Gastroesophageal sphincter (tissue), 4 donors: ENCODE measurements at places on chromosomes 4 and X.
A peak's percentile ranks its signal among the peaks of the same experiment; 100 is the strongest.

DNA sequence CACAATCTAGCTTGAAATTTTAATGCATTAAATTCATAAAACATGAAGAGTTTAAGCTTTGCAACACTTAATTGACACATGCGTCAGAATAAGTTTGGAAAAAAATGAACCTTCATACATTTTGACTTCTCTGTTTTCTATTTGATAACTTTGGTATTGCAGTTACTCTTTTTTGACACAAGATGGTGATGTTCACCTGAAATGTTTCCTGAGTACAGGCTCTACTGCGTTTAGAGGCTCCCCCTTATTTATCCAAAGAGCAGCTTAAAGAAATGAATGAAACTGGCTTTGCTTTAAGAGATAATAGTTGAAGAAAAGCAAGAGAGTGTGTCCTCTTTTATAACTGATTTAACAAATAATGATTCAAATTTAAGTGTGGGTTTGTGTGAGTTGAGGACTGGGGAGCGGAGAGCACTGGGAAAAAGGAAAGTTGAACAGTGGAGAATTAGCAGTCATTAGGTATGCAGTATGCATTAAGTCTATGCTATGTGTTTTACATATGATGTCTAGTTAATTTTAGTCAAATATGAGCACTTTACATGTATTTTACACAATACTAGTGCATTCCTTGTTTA lies 180.6 kb upstream of the NUDT6 start:
- no peak for ATAC-seq

DNA sequence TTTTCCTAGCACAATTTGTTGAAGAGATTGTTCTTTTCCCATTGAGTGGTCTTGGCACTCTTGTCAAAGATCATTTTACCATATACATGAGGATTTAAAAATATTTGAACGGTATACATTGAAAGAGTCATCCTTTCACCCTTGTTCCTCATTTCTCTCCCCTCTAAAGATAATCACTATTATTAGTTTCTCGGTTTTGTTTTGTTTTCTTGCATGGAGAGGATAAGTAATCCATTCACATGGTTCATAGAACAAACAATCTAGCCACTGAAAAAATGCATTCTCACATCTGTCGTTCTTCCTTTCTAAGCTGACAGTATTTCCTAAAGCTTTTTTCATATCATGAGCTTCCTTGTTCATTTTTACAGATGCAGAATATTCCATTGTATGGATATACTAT lies 39.2 kb upstream of the MSMO1 start:
- ATAC-seq = no peak

DNA sequence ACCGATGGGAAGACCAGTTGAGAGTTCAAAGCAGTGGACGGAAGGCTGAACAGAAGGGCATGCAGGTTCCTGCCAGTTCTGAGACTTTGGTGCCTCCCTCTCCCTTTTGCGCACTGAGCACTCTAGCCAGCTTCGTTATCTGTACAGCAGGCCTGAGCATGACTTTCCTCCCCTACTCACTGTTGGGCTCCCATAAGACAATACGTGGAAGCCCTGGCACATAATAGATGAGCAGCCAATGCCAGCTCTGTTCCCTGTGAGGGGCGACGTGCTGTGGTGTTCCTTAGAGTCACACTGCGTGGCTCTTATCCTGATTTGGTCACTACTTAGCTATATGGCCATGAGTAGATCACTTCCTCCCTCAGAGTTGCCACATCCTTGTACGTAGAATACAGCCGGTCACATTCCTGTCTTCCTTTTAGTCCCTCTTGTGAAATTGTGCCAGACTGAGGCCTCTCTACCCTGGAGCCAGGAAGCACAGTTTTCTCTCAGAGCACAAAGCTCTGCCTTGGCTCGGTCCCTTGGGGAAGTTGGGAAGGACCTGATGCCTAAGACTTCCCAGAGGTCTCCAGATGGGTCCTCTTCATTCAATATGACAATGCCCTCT lies 160.4 kb upstream of the MAMLD1 start:
- ATAC-seq = peak; percentile 36

GRCh38 chr4:78320349-78320935 lies 231.1 kb upstream of the ANXA3 start:
- ATAC-seq = no peak

DNA sequence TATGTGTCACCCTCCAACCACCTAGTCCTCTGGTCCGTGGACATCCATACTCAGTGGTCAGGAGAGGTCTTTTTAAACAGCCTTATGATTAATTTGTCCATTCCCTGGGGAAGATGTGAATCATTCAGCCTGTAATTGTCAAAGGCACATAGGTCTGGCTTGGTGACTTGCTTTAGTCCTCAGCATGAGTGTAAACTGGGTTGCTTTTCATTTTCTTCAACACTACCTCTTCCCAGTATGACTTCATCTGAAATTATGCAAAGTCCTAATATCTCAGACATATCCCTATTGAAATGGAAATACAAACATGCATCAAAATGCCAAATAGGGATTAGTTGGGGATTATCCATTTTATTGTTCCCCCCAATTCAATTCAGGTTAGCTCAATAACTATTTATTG lies 208.3 kb upstream of the AMOT start:
- ATAC-seq = no peak

- ATAC-seq = no peak
These were observed 48.3 kb downstream of the ZAR1 start for GRCh38 chr4:48538358-48538757.

- no peak for ATAC-seq
These were observed 610.7 kb upstream of the ADGRL3 start for GRCh38 chr4:60589425-60589824.

GRCh38 chr4:17877661-17878060 lies 66.9 kb downstream of the NCAPG start:
- no peak for ATAC-seq

GRCh38 chr4:76981644-76982043 lies 32.1 kb downstream of the SEPTIN11 start:
- ATAC-seq = no peak

- ATAC-seq = peak; percentile 68
These were observed 18.8 kb upstream of the TMSB4X start for GRCh38 chrX:12955882-12956703.

DNA sequence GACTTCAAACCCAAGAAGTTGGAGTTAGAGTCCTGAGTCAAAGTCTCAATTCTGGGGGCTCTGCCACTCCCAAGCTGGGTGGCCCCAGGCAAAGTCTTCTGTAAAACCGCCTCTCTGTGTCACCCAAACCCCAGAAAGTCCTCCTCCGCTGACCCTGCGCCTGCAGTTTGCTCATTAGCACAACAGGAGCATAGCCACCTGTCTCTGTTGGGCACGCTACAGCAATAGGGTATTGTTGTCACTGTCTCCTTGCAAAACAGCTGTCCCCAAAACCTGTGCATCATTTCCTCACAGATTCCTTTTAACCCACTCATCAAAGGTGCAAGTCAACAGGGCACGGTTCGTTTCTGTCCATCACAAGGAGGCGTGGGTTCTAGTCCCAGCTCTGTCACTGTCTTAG lies 8.0 kb upstream of the DGAT2L6 start:
- ATAC-seq = no peak

DNA sequence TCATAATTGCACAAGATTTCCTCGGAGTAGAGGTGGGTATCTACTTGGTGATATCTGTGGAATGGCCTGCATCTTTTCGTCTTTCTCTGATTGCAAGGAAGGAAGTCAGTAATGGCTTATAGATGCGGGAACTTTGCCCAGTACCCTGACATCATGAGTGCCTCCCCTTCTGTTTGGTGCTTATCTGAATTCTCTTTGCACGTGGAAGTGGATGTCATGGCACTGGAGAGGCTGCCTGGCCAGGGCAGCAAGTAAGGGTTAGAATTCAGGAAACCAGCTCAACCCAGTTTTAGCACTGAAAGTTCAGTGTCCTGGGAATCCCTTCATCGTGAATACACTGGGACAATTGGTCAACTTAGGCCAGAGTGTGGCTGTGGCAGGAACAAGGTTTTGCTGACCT lies 83.5 kb upstream of the RAPGEF2 start:
- ATAC-seq = no peak

GRCh38 chr4:147583876-147584275 lies 33.3 kb upstream of the TMEM184C start:
- no peak for ATAC-seq

DNA sequence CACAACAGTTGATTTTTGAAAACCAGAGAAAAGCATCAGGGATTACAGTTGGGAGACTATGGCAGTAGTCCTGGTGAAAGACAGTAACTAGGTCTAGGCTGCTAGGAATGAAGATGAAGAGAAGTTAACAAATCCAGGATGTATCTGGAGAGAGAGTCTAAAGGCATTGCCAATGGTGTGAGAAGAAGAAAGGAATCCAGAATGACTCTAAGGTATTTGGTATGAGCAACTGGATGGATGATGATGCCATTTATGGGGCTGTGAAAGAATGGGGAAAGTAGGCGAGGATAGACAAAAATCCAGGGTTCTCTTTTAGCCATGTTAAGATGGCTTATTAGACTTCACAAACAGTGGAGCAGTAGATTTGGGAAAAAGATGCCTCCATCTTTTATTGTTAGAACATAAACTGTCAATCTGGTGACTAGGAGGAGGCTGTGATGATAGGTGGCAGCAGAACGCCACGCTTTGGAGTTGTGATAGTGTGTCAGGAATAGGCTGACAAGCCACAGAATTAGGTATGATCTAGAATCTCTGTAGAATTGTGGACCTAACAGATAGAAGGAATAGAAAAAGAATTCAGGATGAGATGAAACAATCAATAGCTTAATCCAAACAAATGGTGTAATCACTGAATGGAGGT lies 27.3 kb upstream of the JADE1 start:
- peak; percentile 31 for ATAC-seq

DNA sequence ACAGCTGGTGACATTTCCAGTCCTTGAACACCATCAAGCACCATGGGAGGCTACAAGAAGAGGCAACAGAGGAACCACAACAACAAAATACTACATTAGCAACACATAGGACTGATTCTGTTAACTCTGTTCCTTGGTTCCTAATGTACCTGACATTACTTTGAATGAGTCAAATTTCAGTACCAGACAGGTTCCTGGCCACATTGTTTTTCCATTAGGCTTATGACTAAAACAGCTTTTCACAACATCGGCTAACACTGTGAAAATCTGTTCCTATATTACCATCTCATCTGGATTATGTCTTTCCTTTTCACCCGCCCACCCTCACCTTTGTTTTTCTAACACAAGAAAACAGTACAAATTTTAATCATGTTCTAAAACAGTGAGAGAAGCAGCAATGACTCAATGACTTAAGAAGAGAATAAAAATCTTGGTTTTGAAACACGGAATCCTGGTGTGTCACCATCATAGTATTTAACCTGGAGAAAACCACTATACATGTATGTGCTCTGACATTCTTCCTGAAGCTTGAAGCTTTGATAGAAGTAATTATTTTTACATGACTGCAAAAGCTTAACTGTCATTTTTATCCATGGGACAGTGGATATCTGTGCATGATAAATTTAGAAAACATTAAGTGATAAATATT lies 143.9 kb downstream of the SCFD2 start:
- no peak for ATAC-seq

DNA sequence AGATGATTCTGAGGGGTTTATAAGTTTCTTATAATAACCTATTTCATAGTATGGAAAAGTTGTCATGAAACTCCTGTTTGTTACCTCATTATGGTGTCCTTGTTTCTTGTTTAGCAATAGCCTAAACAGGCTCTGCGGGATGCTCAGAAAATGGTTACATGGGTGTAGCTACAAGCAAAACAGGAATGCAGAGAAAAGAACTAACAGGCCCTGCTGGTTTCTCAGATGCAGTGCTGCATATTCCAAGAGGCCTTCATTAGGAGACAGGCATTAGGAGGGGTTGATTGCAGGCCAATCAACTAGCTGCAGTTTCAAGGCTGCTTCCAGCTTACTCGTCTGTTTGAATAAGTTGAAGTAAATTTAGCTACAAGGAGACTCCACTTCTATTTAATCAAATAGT lies 37.6 kb upstream of the HPGD start:
- ATAC-seq = no peak

- no peak for ATAC-seq
These were observed 7.9 kb downstream of the KDR start for GRCh38 chr4:55117511-55117910.

- ATAC-seq = no peak
These were observed 11.5 kb upstream of the CCDC149 start for GRCh38 chr4:24924309-24924781.

DNA sequence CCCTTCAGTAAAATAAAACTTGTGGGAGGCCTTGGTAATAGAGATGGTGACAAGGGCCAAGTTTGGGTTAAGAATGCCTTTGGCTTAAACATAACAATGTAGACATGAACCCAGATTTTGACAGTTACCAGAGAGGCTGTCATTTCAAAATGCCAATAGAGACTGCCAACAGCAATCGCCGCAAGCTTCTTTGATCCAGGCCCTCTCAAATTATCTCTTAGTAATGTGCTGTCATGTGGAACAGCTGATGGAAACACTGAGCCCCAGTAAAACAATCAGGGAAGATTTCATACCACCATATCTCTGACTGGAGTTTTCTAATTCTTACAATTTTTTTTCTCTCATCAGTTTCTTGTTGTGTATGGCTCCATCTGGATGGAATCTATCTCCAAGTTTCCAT lies 80.5 kb downstream of the ZNF330 start:
- no peak for ATAC-seq

DNA sequence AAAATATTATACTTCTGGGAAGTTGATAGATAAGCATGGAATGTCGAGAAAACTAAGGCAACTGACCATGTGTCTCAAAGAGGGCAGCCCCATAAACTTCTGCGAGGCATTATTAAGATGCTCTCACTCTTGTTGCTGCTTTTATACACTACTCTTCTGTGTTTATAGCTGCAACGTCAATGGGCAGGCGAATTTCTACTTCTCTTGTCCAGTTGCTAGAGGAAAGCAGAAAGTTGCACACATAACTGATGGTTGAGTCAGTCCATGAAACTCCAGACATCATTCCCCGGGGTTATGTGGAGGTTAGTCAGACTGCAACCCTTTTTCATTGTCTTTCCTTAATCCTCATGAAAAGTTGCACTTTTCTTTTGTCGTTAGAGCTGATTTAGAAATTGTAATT lies 39.8 kb downstream of the VCX3B start:
- ATAC-seq = no peak
